ENCODE measurements at places on chromosomes 13 and 19.

DNA sequence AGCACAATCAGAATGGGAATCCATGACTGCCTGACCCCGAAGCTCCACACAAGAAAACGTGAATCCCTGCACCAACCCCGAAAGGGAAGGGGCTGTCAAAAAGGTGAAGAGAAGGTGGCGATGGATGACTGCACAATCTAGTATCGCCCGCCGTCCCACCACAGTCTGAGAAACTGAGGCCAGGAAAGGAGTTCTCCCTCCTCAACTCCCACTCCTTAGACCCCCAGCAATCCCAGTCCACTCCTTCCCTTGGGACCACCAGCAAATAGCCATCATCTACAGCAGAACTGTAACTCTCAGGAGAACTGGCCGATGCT lies 451 bp downstream of the NOSIP start:
- DNase-seq, result no peak

- DNase-seq, result no peak
Observed at GRCh38 chr13:40478775-40479174, 187.7 kb downstream of the FOXO1 start.

- DNase-seq, result no peak
Observed at GRCh38 chr19:748274-748598, 2.7 kb upstream of the MISP start.

GRCh38 chr19:47353307-47353712 lies 4.2 kb downstream of the DHX34 start:
- no peak for DNase-seq

DNA sequence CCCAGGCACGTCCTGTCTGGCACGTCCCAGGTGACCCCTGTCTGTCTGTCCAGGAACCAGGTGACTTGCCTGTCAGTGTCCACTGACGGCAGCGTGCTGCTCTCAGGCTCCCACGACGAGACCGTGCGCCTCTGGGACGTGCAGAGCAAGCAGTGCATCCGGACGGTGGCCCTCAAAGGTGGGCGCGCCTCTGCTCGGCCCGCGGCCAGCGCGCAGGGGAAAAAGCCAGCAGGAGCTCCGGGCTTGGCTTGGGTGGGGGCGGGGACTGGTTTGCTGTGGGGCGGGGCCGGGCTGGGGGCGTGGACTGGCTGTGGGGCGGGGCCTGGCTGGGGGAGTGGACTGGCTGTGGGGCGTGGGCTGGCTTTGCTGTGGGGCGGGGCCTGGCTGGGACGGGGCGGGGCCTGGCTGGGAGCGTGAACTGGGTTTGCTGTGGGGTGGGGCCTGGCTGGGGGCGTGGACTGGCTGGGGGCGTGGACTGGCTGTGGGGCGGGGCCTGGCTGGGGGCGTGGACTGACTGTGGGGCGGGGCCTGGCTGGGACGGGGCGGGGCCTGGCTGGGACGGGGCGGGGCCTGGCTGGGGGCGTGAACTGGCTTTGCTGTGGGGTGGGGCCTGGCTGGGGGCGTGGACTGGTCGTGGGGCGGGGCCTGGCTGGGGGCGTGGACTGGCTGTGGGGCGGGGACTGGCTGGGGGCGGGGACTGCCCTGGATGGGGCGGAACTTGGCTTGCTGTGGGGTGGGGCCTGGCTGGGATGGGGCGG lies 7.2 kb downstream of the WDR18 start:
- DNase-seq, result no peak

GRCh38 chr13:22690756-22691155 lies 490.0 kb upstream of the SGCG start:
- DNase-seq, result no peak

DNA sequence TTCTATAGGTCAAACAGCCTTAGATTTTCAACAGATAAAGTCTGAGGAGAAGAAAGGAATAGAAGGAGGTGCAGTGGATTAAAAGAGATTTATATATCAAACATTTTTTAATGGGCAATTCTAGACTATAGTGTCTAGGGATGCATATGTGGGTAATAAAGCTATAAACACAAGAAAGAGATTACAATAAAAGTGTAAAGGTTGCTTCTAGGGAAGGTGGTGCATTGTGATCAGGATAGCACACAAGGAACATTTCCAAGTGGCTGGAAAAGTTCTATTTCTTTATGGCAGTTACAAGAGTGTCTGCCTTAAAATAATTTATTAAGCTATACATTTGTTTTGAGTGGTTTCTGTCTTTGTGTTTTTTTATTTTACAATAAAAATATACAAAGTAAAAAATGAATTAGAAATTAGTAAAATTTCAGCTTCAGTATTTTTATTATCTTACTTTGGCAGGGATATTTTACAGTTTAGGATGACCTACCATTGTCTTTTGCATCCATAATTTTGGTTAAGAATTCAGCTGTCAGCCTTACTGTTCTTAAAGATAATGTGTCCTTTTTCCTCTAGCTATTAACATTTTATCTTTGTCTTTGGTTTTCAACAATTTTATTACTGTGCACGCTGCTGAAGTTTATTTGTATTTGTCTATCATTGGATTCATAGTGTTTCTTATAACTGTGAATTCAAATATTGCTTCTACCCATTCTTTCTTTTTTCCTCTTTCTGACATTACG lies 221.8 kb downstream of the LACC1 start:
- DNase-seq, result no peak

DNA sequence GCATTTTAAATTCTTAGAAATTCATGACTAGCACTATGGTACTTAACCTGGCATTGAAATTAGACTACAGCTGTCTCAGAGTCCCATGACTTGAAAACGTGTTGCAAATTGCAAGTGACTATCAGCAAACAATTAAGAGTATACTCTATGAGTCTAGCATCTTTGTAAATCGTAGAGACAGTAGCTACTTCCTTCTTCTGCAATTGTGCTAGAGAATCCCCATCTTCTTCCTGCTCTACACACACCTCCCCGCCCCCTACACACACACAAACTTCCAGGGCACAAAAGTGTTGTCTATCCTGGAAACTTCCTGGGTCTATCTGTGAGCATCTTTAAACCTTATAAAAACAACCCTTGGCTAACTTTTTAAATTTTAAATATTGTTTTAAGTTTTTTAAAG lies 35.2 kb upstream of the MIR17HG start:
- no peak for DNase-seq

DNA sequence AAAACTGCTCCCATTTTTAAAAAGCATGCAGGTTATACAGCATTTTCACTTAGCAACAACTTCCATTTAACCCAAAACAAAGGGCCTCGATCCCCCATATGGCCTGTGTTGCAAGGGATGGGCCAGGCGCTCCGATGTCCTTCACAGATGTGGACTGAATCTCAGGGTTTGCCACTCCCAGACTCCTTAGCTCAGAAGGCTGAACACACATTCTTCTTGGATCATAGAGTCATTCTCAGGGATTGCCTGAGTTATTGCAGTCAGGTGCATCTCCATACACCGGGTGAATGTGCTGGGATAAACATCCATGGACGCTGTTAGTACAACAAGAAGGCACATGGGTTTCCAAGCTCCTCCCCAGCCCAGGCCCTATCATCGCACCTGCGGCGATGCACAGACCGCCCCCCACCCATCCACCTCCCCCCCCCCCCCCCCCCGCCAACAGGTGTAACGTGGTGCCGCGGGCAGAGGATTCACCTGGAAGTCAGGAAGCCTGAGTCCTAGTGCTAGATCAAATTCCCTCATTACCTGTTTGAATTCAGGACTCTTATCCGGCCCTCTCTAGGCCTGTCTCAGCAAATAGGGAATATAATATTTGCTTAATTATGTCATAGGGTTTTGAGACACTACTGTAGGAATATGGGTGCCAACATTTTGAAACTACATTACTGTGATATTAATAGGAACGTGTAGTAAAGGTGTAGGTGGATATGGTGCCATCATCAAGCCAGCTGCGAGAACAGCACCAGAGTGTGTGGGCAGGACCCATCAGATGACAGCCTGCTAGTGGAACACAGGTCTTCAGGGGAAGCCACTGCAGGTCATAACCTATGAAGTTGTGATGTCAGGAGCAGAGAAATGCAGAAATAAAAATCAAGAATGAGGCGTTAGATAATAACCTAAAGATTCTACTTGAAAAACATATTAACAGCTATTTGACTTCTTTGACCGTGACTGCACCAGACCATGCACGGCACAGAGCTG lies 110.9 kb downstream of the SACS start:
- no peak for DNase-seq

GRCh38 chr19:12485571-12485970 lies 955 bp upstream of the ZNF709 start:
- DNase-seq, result no peak
